ENCODE measurements at places on chromosomes 1 and 21. TPM values are rescaled to one million over a fixed set of nuclear protein-coding genes. Genes with fewer than 3 reads are reported as not detected.

DNA sequence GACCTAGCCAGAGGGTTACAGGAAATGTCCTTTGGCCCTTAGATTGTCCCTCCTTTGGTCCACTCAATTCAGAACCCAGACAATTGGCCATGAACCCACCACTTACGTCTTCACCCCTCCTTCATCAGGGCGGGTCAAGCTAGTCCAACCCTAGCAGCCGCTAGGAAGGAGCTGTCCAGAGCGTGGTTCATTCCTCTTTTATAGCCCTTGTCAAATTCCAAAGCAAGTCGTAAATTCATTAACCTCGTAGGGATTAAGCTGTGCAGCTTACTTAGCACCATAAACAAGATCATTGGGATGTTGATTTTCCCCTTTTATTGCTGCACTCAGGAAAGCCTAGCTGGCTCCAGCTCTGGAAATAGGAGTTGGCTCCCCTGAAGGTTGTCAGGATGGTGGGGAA, 90.1 kb downstream of the TMEM53 start:
- DNase-seq = no peak

GRCh38 chr21:16243396-16243795, 513.6 kb downstream of the USP25 start:
- no peak for DNase-seq

GBP7 gene
- total RNA-seq = 1.3 TPM

DNA sequence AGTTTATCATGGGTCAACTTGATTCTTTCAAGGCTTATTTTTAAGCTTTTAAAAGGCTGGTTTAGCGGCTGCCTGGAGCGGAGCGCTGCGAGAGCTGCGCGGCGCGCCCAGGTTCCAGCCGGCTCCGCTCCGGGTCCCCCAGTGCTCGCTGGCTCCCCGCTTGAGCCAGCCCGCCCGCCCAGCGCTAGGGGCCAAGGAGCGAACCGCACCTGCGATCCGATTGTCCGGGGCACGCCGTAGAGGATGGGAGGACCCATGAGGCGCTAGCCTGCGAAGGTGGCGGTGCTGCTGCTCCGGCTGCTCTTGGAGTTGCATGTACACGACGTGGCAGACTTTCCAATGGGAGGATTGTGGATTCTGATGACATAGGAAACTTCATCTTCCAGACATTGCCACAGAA, 9.9 kb upstream of the CFHR4 start:
- no peak for DNase-seq

DNA sequence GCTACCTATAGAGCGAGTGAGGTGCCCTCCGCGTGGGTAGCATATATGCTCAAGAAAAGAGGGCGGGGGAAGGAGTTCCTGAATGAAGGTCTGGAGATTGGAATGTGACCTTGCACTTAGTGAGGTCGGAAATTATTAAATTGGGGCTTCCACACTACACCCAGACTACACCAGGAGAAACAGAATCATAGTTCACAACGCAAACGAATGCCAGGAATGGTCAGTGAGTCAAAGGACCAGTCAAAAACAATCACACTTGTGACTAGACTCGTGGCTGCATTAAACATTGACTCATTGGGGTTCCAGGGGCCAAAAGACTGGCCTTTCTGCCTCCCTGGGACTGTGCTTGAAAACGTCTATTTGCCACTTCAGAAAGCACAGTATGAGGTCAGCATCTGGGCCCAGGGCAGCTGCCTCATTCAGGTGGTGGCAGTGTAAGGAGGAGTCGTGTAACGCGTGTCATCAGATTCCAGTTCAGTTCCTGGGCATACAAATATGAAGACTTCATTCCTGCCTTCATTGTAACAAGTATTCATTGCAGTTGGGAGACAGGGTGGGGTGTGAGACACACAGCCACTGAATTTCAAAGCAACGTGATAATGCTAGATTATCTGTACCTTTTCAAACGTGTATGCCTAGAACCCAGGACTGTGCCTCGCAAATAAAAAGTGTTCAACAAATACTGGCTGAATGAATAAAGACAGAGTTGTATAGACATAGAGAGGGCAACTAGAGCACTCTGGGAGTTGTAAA, at the start of gene YOD1:
YOD1 (minus strand) TSS at position 18 of the 753 bp plus-strand sequence. CDS start 178 bp downstream, outside the sequence.
- DNase-seq = no peak

- DNase-seq = no peak
Measured at GRCh38 chr1:151048645-151049032, 1.1 kb downstream of the C1orf56 start.

IFI6 gene
- 42.8 TPM for total RNA-seq

DNA sequence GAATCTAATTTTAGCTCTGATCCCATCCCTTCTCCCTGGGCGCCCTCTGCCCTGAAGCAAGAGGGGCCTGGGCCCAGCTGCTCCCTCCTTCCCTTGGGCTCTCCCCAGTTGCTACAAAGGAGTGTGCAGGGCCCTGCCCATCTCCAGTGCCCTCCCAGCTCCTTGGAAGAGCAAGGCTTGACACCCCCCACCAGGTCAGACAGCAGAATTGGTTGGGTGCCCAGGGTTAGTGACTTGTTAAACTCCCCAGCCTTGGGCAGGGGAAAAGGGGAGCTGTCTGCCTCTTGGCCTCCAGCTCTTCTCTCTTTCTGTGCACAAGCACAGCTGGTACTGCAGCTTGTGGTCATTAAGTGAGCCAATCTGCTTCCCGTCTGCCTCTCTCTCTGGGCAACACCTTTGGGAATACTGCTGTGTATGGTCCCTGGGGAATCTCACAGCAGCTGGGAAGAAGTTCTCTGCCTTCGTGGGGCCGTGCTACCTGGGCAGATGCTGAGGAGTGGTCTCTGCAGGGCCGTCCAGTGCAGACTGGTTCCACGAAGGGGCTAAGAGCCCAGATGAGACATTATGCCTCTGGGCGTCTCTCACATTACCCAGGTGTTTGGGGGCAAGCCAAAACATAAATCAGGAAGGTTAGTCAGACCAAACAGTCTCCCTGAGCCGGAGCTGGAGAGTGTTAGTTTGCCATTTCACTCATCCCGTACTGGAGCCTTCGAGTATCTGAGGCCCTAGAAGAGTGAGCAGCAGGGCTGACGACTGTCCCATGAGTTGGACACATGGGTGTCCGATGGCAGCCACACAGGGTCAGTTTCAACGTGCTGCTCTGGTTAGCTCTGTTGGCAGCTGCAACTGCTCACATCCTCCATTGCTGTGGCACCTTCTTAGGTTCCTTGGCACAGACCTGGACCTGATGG, 37.3 kb downstream of the TMEM53 start:
- no peak for DNase-seq

DNA sequence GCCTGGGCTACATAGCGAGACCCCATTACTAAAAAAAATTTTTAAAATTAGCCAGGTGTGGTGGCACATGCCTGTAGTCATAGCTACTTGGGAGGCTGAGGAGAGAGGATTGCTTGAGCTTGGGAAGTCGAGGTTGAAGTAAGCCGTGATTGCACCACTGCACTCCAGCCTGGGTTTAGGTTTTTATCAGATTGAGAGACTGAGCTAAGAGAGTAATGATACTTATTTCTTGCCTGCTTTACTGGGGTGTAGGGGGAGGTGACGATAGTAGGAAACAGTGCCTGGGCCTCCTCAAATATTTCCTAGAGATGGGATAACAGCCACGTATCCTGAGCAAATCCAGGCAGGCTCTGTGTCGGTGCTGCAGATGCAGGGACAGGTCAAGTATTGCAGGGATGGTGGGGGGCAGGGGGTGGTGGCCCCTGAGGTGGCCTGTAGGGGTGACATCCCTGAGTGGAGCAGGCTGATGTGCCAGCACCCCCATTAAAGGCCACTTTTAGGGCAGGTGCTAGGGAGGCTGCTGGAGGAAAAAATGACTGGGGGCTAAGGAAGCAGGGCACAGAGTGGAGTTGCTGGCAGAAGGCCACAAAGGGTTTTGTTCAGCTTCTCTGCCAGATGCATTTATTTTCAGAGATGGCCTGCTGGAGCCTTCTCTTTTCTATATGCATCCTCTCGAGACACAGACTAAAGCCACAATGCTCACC, 130.5 kb downstream of the RHOU start:
- no peak for DNase-seq

HCRTR1 gene
- not detected for total RNA-seq

GRCh38 chr1:221717485-221717853, 24.4 kb downstream of the DUSP10 start:
- DNase-seq = no peak

GRCh38 chr1:57024855-57025254, 59.0 kb upstream of the C8B start:
- DNase-seq = no peak

GRCh38 chr21:16264319-16264718, 534.5 kb downstream of the USP25 start:
- DNase-seq = no peak

BNIPL gene
- total RNA-seq = 3.8 TPM

DNA sequence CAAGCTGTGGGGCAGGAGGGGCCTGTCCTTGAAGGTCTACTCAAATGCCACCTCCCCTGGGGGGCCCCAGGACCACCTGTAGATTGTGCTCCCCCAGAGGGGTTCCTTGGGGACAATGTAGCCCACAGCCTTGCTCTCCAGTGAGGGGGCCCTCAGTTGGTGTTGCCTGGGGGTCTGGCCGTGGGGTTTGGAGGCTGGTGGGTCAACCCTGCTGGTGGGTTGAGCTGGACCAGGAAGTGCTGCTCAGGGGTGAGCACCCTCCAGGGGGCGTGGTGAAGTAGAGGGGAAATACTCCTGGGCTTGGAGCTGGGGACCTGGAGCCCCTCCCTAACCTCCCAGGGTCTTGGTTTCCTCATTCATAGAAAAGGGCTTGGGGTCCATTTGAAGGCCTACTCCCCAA, 143.6 kb upstream of the WNT4 start:
- no peak for DNase-seq

TIE1 gene
- 11.4 TPM for total RNA-seq

- DNase-seq = no peak
Measured at GRCh38 chr1:77511440-77511840, 171.0 kb downstream of the ZZZ3 start.

- no peak for DNase-seq
Measured at GRCh38 chr1:155892796-155893195, 18.4 kb downstream of the RIT1 start.

ITGB2 gene
- 448 TPM for total RNA-seq

DNA sequence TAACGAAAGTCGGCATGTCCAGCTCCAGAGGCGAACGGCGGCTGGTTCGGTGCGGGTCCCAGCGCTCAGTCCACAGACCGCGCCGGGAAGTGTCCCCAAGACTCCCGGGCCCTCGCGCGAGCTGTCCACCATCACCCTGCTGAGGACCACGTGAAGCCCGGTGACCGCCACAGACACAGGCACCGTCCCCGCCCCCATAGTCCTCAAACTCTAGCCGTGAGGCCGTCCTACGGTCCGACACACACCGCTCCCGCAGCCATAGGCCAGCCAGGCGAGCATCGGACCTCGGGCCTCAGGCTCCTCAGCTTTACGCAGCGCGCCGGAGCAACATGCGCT, 535 bp downstream of the SETD4 start:
- no peak for DNase-seq

RBM11 gene
- total RNA-seq = not detected
